ACHN (cell line): ENCODE measurements at places on chromosomes 12 and 14.

- DNase-seq: no peak
These were observed 308.0 kb upstream of the LMO3 start for GRCh38 chr12:16913832-16914490.

GRCh38 chr14:68367536-68367935 lies 425.3 kb downstream of the ZFP36L1 start:
- no peak for DNase-seq

- DNase-seq: no peak
These were observed 30.9 kb downstream of the GPHB5 start for GRCh38 chr14:63287666-63288483.

- DNase-seq: no peak
These were observed 8.0 kb downstream of the ANKS1B start for GRCh38 chr12:99976762-99977161.

- DNase-seq: no peak
These were observed 6.5 kb downstream of the NECAP1 start for GRCh38 chr12:8088574-8088973.

- no peak for DNase-seq
These were observed 118.1 kb upstream of the SLC38A2 start for GRCh38 chr12:46490635-46491034.

GRCh38 chr12:7512553-7512952 lies 9.0 kb upstream of the CD163 start:
- peak; percentile 70 for DNase-seq

- no peak for DNase-seq
These were observed 11.4 kb downstream of the CAND1 start for GRCh38 chr12:67280572-67280971.

DNA sequence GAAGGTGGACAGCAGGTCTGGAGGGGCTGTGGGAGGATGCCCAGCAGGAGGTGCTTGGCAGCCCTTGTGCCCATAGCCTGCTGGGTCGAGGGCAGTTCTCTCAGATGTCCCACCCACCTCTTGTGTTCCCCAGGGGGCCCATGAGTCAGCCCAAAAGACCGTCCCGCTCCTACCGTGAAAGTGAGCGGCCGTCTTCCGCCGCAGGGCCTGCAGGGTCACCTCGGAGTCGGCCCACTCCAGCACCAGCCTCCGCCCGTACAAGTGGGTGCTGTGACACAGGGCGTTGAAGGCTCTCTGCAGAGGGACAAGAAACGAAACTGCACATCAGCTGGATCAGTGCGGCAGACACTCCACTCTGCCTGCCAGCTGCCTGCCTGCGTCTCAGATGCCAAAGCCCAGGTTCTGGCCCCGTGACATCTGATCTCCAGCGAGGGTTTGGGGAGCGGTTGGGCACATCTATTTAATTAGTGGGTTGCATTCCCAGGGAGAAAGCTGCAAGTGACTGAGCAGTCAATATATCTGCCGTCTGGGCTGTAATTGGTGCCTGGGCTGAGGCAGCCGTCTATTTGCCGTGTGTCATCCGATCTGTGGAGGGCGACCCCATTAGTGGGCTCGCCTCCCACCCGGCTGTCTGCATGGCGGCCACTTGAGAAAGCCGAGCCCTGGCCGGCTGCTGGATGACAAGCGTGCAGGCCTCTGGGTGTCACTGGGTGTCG lies 121.5 kb downstream of the RBM19 start:
- DNase-seq: no peak

DNA sequence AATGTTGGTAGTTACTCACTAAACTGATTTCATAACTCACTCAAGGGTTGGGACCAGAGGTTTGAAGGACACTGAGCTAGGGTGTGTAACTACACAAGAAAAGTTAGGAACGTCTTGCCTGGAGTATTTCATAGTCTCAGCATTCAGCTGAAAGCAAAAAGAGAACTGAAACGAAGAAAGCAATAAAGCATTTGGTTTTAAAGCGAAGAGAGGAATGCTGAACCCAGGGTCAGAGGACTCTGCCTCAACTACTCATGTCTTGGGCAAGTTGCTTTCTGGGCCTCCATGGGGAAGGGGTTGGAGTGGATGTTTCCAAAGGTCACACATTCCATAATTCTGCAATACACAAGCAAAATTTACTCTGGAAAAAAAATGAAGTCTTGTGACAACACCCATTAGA lies 1.4 kb downstream of the GNS start:
- DNase-seq: no peak

DNA sequence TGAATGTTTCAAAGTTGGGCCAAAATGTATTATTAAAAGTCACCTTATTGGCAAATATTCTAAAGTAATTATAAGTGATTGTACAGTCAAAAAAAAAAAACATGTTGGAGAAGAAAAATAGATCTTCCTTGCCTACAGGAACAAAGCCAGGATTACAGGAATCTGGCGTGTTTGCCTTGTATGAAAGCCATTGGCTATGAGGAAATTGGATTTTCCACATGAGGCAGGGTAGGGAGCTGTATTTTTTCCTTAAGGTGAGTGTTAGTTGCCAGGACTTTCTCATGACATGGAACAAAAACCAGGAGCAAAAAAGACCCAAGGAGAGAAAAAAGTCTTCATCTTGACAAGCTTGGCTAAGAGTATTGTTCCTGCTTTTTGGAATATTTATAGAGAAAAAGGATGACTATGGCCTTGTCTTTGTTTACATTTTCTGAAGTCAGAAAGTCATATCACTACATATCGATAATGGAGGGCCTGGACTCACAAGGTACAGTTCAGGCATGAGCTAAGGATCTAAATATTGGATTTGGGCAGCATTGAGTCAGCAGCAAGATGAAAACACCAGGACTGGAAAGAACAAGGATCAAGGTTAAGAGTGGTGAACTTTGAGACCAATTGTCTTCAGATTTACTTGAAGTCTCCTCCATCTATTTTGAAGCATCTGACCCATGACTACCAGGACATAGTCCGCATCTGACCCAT lies 68.4 kb upstream of the FLRT2 start:
- no peak for DNase-seq

DNA sequence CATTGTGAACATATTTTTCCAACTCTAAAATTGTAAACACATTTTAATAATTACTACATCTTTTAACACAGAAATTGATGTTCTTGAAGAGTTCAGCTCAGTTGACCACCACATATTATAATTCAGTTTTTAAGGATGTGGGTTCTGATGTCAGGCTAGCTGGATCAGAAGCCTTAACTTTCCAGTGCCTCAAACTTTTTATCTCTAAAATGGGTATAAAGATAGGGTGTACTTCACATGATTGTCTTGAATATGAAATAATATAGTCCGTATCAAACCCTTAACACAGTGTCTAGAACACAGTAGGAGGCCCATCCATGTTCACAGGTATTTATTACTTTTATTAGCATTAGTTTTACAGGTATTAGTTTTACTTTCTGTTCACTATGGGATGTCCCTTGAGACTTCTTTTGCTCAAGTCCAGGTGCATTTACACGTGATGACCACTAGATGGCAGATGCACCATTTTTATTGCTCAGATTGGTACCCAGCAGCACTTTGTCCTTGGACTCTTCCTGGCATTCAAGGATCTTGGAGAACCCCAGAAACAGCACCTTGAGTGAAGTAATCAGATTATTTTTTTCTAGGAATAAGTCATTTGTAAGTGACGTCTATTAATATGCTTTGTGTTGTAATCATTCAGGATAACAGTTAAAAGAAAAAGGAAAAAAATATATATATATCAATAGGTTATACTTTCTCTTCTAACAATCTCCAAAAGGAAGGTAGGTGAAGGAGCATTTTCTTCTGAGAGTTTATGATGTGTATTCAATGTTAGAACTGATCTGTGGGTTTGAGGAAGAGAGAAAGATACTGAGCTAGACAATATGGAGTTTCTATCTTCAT lies 580.2 kb downstream of the ETNK1 start:
- DNase-seq: peak; percentile 68

- DNase-seq: no peak
These were observed 211.7 kb upstream of the EEA1 start for GRCh38 chr12:93140801-93141200.

DNA sequence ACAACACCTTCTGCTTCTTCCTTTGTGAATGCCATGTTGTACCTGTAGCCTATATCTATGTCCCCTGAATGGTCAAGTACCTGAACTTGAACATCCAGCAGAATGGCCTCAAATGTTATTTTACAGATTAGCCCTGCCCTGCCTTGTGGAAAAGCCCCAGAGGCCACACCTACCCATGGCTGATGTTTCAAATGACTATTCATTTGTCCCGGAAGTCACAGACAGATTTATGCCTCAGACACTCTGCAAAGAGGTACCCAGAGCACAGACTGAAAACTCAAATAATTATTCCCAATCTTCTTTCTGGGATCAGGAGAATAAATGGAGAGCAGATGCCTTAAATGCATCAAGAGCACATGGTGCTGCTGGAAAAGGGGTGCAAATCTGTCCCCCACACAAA lies 13.0 kb upstream of the DPF3 start:
- DNase-seq: peak; percentile 55

DNA sequence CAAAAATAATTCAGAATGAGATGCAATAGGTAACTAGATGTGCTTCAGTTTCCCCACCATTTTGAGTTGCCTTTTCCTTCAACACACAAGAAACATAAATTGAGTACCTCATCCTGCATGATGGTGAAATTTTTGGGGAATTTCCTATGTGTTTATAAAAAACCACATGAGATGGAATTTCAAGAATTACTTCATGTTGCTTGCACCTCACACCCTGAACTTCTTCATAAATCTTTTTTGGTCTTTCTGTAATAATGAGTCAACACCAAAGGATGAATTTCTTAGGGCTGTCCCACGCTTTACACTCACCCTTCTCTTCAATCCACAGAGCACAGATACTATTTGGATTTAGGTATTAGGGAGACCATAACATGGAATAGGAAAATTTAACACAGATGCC lies 22.6 kb upstream of the LUM start:
- no peak for DNase-seq

GRCh38 chr12:11713202-11713601 lies 63.7 kb downstream of the ETV6 start:
- no peak for DNase-seq

DNA sequence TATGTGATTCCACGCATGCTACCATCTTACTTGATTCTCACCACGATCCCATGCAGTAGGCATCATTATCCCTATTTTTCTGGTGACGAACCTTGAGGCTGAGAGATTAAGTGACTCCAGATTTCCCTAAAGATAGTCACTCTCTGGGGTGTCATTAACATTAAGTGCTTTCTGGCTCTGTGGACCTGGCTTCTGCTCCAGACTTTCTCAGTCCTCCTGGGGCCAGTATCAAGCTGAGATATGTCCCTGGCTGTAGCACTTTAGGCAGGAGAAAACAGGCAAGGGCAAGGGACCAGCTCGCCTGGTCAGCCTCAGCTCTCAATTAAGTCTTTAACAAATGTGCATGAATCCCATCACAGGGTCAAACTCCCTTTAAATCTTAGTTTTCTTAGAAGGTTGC lies 38.3 kb upstream of the PRB2 start:
- DNase-seq: no peak

- DNase-seq: no peak
These were observed 80.1 kb downstream of the CHST11 start for GRCh38 chr12:104536841-104537240.

- DNase-seq: peak; percentile 73
These were observed 8.1 kb upstream of the PPP1R1A start for GRCh38 chr12:54596526-54596946.

DNA sequence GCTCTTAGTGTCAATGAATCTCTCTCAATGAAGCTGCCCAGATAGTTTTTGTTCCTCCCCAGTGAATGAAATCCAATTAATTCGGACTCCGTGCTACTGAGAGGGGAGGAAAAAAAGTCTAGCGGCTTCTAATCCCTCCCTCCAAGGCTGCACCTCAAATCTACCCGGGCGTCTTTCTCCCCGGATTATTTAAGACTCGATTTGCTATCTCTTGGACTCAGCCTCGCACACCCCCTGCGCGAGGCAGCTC lies 134 bp downstream of the DUSP6 start:
- no peak for DNase-seq

DNA sequence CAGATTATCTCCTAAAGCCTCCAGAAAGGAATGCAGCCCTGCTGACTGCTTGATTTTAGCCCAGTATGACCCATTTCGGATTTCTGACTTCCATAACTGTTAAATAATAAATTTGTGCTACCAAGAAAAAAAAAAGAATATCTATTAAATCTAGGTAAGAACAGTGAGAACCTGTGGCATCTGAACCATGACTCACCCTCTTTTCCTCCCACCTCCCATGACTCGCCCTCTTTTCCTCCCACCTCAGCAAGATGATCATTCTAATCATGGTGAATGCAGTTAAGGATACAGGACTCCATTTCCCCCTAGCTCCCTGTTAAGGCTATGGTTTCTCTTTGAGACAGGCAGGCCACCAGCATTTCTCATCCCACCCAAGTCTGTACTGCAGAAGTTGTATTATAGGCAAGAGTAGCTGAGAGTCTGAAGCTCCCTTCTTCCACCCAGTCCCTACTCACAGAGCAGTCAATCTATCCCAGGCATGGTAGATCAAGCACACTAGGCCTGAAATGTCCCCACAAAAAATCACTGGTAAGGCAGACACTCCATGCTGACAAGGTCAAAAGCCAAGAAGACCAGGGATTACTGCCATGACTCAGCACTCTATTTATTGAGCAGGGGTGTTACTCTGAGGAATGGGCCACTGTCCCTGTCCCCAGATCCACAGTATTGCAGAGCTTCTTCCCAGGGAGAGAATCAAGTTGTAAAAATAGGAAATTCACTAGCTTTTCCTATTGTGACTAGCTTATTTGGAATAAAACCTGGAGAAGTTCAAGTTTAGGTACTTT lies 188.9 kb downstream of the ADAMTS20 start:
- no peak for DNase-seq

DNA sequence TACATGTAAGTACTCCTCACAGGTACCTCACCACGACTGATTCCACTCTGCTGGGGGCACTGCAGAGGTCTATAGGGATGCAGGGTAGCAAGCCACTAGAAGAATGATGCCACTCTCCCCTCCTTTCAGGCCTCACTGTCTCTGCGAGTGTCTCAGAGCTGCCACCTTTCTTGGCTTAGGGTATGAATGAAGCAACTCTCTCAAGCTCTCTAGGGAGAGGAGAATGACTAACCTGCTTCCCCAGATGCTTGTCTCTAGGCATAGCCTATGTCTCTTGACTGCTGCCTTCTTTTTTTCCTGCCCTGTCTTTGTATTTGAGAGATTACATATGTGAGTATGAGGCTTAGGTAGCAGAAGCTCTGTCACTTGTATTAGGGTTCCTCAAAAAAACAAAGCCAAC lies 566.5 kb upstream of the ATP2B1 start:
- DNase-seq: no peak

- DNase-seq: no peak
These were observed 1182.8 kb downstream of the FLRT2 start for GRCh38 chr14:86712727-86713126.

GRCh38 chr14:56590535-56590960 lies 10.9 kb downstream of the TMEM260 start:
- DNase-seq: no peak

- no peak for DNase-seq
These were observed 84.2 kb upstream of the TMEM263 start for GRCh38 chr12:106871477-106871876.
